NCI-H1436 (cell line): ENCODE measurements at places on chromosomes 6 and 20.

DNA sequence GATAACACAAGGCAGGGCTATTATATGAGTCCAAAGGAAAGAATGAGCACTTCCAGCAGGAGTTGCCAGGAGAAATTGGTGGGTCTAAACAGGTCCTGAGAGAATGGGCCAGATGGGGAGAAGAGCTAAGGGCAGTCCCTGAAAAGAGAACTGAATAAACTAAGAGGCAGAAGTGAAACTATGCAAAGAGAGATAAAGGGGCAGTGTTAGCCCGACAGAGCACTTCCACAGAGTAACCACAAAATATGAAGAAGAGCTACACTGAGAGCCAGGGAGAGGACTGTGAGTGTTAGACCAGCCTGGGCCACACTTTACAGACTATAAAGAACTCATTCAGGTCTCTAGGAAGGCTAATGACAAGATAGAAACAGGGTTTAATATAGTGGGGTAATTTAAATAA lies 43.8 kb downstream of the RALGAPA2 start:
- DNase-seq = no peak

DNA sequence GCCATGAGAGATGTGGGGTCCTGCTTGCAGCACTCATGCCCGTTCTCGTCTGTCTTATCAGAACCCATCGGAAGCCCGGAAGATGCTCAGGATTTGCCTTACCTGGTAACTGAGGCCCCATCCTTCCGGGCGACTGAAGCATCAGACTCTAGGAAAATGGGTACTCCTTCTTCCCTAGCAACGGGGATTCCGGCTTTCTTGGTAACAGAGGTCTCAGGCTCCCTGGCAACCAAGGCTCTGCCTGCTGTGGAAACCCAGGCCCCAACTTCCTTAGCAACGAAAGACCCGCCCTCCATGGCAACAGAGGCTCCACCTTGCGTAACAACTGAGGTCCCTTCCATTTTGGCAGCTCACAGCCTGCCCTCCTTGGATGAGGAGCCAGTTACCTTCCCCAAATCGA lies 8.3 kb downstream of the PI16 start:
- peak; percentile 0 for DNase-seq

GRCh38 chr6:44522871-44523270 lies 135.4 kb downstream of the CDC5L start:
- no peak for DNase-seq

GRCh38 chr6:146679386-146679785 lies 80.6 kb downstream of the ADGB start:
- DNase-seq = no peak

DNA sequence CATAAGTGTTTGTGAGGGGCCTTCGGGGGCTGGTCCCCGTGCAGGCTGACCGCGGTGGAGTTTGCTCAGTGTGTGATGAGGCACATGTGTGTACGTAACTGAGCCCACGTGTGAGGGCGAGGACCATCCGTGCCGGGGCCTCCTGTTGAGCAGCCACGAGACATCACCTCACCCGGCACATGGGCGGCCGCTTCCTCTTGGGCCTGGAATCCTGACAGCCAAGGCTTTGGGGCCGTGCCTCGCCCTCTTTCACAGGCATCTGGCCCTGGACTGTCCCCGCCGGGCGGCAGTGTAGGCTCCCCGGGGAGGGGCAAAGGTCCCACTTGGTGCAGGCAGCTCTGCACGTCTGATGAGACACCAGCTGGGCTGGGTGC lies 202.3 kb downstream of the DLL1 start:
- DNase-seq = no peak

DNA sequence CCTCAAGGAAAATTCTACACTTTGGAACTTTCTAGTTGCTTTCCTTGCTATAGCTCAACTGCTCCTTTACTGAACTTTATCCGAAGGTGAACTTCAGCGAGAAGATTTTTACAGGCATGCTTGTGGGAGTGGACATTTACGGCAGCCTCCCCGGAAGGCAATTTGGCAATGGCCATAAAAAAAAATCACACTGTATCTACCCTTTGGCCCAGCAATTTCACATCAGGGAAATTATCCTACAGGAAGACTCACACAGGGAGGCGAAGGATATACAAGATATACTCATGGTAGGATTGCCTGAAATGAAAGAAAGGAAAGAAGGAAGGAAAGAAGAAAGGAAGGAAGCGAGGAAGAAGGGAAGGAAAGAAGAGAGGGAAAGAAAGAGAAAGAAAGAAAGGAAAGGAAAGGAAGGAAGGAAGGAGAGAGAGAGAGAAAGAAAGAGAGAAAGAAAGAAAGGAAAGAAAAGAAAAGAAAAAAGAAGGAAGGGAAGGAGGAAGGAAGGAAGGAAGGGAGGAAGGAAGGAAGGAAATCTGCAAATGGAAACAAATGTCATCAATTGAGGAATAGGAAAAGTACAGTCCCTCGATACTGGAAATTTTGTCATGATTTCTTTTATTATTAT lies 25.7 kb downstream of the OVOL2 start:
- DNase-seq = no peak
